ENCODE measurements at places on chromosomes 1 and 21.

- DNase-seq = no peak
Measured at GRCh38 chr1:17648457-17649145, 106.5 kb upstream of the ACTL8 start.

- DNase-seq = no peak
Measured at GRCh38 chr1:111214884-111215283, 12.6 kb upstream of the CHI3L2 start.

DNA sequence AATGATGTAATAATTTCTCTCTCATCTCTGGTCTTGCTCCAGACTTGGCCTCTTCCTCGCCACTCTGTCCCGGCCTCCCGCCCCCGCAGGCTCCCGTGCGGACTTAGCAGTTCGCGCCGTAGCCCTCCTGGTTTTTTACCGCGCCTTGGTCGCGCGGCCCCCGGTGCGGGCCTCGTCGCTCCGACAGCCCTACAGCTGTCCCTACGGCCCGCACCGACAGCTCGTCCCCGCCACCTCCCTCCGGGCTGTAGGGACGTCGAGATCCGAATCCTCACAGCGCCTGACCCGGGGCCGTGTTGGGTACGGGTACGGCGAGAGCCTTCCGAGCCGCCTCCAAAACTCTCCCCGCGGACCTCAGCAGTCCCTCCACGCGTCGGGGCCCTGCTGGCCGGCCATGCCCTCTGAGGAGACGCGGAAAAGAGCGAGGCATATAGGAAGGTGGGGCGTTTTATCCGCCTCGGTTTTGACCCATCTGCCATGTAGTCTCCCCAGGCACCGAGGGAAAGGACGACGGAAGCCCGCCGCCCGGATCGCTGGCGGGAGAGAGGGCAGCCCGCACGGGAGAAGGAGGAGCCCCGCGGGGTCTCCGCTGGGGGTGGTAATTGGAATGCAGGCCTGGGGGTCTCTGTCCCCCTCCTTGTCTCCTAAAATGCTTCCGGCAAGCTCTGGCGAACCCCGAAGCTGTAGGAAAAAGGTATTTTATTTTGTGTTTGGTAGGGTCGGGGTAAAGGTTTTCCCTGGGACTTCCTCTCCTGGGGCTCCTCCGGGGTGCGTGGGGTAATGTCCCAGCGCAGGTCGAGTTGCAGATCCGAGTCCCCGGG lies 3.3 kb downstream of the LHX4 start:
- DNase-seq = no peak

DNA sequence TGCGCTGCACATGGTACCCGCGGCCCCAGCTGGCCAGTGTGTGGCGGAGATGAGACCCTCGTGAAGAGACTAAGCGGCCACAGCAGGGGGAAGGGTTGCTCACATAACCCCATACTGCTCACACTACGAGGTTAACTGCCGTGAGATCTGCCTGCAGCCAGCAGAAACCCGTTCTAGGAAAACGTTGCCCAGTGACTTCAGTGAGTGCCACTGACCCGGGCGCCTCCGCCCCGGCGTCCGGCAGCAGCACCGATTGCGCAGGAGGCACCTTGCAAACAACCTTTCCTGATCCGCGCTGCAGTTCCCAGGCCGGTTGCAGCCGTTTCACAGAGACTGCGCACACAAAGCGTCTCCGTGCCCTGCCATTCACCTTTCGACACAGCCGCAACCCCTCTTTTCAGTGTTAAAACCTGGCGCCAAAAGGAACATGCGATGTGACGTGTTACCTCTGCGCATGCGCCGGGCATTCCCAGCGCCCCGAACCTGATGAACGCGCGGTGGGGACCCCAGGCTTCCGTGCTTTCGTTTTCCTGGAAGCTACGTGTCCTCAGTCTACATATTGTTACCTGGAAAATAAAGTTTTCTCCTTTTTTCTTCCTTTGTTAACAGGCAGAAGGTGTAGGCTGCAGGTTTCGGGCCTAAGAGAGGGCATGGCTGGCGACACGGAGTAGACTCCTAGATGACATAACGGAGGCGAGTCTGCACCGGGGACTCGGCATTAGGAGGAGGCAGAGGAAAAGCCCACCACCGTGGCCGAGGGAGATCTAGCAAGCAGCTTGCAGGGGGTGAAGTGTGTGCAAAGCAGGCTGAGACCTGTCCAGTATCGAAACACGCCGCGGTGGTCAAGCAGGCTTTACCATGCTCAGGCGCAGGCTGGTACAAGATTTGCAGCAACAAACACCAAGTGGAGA lies 8.9 kb downstream of the VPS26C start:
- DNase-seq = peak; percentile 58

- no peak for DNase-seq
Measured at GRCh38 chr1:235932090-235932510, 65.4 kb upstream of the LYST start.

DNA sequence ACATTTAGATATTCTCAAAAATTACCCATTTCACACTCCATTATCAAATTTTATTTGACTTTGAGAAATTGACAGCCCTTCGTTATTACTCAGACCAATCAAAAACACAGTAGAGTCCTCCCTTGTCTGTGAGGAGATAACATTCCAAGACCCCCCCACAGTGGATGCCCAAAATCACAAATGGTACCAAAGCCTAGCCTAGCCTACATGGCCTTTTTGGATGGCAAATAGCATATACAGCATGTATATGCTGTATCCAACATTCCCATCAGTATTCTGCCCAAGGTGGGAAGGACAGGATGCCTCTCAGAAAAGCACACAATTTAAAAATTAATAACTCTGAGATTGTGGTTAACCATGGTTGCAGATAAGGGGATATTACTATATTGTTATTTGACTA lies 17.3 kb downstream of the SFPQ start:
- DNase-seq = no peak

- peak; percentile 54 for DNase-seq
Measured at GRCh38 chr1:227946624-227947385, 927 bp downstream of the WNT9A start.

GRCh38 chr1:90977522-90977921 lies 44.3 kb downstream of the ZNF644 start:
- no peak for DNase-seq

GRCh38 chr1:167739752-167740151 lies 18.0 kb downstream of the MPZL1 start:
- no peak for DNase-seq

DNA sequence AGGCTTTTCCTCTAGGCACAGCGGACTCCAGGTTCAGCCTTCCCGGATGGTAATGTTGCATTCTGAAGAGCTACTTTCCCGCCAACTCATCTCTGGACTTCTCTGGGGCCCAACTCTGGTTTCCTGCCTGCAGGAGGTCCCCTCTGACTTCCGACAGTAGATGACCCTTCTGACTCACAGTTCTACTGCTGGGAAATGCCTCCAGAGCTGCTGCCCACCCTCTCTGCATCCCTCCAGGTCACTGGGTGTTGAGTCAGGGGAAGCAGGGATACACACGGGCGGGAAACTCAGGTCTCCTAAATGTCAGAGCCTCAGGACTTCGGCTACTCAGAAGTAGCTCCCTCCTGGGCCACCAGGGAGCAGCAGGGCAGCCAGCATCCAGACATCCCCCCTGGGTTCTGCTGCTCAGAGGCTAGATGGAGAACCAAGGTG lies 2.1 kb upstream of the KIF21B start:
- peak; percentile 72 for DNase-seq

DNA sequence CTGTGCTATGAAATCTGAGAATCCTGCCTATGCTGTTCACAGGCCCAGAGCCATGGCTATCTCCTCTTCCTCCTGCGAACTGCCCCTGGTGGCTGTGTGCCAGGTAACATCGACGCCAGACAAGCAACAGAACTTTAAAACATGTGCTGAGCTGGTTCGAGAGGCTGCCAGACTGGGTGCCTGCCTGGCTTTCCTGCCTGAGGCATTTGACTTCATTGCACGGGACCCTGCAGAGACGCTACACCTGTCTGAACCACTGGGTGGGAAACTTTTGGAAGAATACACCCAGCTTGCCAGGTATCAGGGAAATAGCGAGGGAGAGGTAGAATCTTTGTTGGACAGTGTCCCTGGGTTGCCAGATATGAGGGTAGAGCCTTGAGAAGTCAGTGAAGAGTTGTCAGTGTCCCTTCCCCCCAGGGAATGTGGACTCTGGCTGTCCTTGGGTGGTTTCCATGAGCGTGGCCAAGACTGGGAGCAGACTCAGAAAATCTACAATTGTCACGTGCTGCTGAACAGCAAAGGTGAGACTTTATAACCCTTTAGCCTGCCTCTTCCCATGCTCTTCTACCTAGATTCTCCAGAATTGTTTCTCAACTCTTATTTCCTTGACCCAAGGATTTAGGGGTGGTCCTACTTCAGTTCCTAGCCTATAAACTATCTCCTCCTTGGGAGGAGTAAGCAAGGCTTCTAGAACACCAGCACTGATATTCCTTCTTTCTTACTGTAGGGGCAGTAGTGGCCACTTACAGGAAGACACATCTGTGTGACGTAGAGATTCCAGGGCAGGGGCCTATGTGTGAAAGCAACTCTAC lies 1.4 kb downstream of the NIT1 start:
- peak; percentile 86 for DNase-seq

DNA sequence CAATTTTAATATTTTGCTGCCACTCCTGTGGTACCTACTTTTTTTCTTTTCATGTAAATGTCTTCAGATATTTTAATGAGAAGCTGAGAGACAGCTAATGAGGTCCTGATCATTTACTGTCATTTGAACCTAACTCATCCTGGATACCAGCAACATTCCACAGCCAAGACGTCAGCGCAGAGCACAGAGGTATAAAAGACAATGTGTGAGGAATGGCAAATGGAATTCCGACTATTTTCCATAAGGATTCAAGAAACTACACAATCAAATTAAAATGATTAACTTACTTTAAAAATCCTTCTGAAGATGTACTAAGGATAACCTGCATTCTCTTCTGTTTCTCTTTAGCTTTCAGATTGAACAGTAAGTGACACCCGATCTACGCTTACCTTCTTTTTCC lies 38.8 kb downstream of the HEATR1 start:
- no peak for DNase-seq

DNA sequence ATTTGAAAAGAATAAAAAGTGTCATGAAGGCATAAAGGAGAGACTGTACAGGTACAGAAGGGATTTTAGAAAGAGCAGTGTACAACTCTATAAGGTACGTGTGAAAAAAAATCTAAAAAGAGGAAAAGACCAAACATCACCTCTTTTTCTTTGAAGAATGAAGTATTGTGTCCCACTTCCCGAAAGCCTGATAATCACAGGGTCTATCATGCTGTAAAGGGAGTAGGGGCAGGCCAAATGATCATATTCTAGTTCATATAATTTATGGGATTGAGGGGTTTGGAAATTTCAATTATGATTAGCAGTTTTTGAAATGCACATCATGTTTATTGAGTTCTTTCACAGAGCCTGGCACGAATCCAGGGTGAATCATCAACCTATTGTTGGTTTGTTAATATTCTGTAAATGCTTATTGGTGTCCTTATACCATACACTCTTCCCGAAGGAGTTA lies 910 bp upstream of the RERE start:
- peak; percentile 91 for DNase-seq
